ENCODE measurements at places on chromosomes 2 and 18.

GRCh38 chr2:176409671-176410070, 140.4 kb downstream of the MTX2 start:
- no peak for DNase-seq

DNA sequence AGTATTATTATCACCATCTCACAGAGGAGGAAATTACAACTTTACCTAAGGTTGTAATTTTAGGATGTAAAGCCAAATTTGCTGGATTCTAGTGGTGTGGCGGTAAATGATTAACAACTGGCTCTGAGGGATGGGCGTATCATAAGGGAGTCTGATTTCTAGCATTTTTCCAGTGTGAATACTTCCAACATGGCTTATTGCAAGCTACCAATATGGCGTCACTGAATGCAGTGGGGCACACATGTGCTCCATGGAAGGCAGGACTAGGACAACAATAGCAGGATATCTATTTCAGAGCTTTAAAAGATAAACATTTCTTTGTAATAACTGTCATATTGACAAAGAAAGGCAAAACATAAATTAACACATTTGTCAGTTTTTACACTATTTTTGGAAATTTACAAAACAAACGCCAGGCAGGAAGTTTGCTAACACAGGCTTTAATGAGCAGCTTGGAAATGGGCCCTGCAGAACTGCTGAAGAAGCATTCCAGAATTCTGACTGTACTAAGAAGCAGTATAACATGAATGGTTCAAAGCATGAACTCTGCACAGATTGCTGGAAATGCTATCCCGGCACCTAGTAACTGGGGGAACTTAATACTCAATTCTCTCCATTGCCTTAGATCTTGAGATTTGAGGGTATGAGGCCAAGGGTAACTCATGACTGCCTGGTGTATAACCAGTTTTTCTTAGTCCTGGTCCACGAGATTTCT, 439.3 kb upstream of the MAP2 start:
- DNase-seq = no peak

DNA sequence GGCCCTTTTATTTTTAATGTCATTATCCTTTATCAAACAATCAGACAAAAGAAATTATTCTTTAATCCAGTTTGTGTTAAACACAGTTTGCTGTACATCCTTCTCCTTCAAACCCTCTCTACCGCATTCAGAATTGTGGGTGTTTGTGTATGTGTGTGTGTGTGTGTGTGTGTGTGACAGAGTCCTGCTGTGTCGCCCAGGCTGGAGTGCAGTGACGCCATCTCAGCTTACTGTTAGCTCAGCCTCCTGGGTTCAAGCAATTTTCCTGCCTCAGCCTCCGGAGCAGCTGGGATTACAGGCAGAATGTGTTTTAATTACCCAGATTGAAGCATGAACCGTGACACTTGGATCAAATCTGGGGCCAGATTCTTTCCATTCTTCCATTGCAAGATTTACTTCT, 723.7 kb downstream of the DCDC2C start:
- DNase-seq = no peak

DNA sequence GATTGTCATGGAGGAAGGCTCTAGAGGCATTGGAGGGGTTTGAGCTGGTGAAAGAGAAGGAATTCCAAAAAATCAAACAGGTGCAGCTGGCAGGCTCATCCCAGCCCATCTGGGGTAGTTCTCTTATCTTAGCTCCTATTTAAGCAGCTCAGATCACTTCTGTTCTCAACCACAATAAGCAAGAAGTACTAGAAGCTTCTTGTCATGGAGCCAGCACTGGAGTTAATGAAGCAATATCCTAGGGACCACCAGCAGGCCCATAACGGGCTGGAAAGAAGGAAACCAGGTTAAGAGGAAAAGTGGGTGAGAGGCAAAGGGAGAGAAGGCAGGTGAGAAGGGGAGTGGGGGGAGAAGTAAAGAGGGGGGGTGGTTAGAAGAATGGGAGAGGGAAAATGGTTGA, 100.7 kb upstream of the ZFP36L2 start:
- DNase-seq = no peak

DNA sequence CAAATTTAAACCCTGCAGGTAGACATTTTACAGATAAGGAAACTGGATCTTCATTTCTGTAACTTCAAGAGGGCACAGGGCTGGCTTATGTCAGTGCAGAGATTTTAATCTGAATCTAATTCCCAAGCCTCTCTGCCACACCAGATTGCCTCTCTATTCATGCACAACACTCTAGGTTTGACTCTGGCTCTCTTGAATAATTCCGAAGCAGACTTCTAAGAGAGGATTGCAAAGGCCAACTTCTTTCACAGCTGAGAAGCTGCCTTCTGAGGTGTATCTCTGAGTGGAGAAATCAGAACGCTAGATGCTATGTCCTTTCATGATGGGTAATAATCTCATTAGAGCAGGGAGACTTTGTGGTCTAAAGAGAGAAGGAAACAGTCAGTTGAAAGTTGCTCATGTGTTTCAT, 20.1 kb upstream of the MGAT5 start:
- no peak for DNase-seq

GRCh38 chr2:206555721-206556120, 86.6 kb upstream of the FAM237A start:
- no peak for DNase-seq

All from globus pallidus (tissue), 1 donor.